ENCODE measurements at places on chromosomes 11 and 22.

- no peak for DNase-seq
Observed at GRCh38 chr11:22203281-22203680, 10.4 kb downstream of the ANO5 start.

GRCh38 chr11:118635237-118635591, 27.8 kb downstream of the PHLDB1 start:
- no peak for DNase-seq

DNA sequence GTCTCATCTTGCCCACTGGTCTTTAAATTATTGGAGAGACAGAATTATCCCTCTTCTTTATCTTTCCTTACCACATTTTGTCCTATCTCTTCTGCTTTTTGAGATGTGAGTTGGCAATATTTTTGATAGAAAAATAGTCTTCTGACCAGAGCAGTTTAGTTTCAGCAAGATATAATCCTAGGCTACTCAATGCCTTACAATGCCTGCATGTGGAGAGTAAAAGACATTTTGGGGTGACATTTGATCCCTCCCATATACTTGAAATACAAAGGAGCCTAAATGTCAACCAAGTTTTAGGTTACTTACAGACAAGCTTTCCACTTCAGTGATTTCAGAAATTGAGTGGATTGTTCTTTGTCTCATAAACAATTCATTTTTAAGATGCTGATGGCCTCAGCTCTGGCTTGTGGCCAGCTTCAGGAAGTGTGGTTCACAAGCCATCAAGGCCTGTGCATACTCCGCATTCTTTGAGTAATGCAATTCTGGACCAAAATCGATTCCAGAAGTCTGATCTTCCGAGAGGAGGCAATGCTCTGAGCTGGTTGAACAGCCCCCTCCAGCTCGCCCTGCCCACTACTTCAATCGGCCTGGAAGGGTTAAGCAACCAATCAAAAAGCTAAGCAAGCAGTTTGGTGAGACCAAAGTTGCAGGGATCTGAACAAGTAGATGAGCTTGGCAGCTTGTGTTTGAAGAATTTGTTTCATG, 274.4 kb downstream of the BLID start:
- DNase-seq = no peak

- no peak for DNase-seq
Observed at GRCh38 chr22:46841522-46841921, 79.1 kb downstream of the TBC1D22A start.

GRCh38 chr22:22404598-22405284, 103.8 kb downstream of the ZNF280B start:
- no peak for DNase-seq

- DNase-seq = no peak
Observed at GRCh38 chr11:42195289-42196013, 736.0 kb upstream of the LRRC4C start.

DNA sequence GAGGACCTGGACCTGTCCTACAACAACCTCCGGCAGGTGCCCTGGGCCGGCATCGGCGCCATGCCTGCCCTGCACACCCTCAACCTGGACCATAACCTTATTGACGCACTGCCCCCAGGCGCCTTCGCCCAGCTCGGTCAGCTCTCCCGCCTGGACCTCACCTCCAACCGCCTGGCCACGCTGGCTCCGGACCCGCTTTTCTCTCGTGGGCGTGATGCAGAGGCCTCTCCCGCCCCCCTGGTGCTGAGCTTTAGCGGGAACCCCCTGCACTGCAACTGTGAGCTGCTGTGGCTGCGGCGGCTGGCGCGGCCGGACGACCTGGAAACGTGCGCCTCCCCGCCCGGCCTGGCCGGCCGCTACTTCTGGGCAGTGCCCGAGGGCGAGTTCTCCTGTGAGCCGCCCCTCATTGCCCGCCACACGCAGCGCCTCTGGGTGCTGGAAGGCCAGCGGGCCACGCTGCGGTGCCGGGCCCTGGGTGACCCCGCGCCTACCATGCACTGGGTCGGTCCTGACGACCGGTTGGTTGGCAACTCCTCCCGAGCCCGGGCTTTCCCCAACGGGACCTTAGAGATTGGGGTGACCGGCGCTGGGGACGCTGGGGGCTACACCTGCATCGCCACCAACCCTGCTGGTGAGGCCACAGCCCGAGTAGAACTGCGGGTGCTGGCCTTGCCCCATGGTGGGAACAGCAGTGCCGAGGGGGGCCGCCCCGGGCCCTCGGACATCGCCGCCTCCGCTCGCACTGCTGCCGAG, 1.5 kb downstream of the LRFN4 start:
- no peak for DNase-seq

GRCh38 chr22:46895753-46896152, 133.3 kb downstream of the TBC1D22A start:
- no peak for DNase-seq

DNA sequence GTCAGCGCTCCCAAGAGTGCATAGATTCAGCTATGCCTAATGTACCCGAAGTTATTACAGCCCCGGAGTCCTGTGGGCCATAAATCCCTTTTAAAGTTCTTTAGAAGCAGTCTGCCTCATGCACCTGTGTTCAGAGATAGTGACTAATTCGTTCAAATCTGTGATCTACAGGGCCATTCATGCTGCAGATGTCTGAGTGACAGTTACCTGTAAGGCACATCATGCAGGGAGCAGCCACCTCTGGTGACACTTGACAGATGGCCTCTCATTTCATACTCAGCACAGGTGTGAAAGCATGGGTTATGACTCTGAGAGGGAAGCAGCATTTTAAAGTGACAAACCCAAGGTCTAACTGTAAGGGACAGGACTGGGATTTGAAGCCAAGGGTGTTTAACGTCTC, 2.4 kb upstream of the E2F8 start:
- DNase-seq = no peak

DNA sequence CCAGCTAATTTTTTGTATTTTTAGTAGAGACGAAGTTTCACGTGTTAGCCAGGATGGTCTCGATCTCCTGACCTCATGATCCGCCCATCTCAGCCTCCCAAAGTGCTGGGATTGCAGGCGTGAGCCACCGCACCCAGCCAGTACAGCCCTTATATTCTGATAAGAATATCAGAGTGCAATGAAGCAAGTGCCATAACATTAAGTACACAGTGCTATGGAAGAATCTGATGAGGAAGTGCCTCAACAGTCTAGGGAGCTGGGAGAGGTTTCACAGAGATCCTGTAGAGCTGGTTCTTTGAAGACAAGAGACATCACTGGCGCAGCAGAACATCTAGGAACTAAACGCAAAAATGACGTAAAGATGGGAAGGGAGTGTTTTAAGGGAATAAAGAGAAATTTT, 2.1 kb downstream of the RTCB start:
- DNase-seq = peak; percentile 30

- DNase-seq = peak; percentile 87
Observed at GRCh38 chr22:36365020-36365411, 22.8 kb downstream of the MYH9 start.

DNA sequence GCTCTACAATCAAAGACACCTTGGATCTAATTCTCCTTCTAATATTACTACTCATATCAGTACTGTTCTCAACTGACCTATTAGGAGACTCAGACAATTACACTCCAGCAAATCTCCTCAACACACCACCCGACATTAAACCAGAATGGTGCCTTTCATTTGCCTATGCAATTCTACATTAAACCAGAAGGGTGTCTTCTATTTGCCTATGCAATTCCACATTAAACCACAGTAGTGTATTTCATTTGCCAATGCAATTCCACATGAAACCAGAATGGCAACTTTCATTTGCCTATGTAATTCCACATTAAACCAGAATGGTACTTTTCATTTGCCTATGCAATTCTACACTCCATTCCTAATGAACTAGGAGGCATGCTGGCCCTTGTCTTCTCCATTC, 15.3 kb upstream of the APOL3 start:
- DNase-seq = no peak

GRCh38 chr11:16935518-16936302, 78.5 kb downstream of the PLEKHA7 start:
- DNase-seq = no peak

DNA sequence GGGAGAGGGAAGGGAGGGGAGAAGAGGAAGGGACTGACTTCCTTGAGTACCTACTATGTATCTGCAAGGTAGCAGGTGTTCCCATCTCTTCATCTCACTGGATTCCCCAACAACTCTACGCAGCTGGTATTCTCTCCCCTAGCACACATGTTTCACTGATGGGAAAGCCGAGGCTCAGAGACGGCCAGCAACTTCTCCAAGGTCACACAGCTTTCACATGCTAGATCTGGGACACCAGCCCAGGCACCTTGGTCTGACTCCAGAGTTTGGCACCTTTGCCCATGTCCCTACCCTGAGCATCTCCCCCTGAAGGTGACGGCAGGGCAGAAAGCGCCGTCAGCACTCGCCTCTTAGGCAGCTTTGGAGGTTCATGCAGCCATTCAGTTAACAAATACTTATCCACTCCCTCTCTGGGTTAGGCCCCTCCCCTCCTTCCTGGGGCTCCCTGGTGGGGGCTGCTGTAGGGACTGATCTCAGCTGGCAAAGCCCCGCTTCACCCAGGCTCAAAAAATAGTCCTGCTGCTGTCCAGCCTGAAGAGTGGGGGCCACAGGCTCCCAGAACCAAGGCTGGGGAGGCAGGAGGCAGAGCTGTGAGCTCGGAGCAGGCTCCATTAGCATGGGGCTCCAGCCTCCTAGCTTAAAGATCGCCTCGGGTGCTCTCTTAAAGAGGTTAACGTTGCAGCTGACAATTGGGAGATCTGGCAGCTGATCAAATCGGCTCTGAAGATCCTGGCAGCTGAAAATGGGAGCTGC, 79.4 kb downstream of the IGLL1 start:
- no peak for DNase-seq
